Renal cortex interstitium (tissue), 15 donors: ENCODE measurements at places on chromosomes 12 and 14.

DNA sequence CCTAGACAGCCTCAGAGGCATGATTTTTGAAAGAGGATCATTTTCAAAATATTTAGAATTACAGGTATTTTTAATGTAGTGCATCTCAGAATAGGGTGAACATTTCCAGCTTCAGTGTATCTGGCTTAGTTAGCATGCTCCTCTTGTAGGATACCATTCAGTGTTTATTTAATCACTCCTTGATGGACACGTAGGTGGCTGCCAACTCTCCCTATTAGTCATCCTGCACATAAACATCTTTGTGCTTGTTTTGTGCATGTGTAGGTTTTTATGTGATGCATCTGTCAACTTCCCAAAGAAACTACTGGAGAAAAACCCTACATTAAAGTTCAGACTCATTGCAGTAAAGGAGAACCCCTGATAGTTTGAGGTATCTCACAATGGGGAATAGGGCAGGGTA is 52.5 kb upstream of the RBM19 start:
- DNase-seq = no peak

- DNase-seq = no peak
These were observed 430.5 kb downstream of the DPF3 start for GRCh38 chr14:72463291-72463866.

GRCh38 chr12:52278575-52279421 is 4.4 kb downstream of the KRT86 start:
- peak; percentile 60 for DNase-seq

DNA sequence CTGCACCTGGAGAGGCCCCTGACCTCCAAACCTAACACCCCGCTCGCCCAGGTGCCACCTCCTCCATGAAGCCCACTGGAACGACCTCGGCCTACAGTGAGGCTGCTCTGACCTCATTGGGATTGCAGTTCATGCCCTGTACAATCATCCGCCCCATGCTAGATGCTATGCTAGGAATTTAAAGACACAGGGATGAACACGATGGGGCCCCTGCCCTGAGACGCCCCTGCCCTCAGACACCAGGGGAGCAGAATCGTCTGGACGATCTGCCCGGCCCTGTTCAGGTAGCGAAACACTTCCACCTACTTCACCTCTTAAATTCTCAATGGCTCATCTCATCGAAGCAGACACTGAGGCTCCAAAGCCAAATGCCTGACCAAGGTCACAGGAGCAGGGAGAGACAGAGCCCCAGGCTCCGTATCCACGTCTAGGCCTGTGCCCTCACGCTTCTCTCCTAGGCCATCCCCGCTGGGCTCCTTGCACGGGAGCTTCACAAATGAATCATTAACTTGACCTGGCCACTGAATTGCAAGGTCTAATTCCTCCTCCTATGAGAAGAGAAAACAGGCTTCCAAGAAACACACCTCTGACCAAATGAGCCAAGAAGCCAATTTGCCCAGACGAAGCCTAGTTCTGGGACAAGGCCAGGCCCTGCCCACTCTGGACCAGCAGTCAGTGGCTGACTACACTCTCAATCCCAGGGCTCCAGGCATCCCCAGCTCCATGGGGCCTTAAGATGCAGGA is 35.2 kb downstream of the SCARB1 start:
- DNase-seq = peak; percentile 70

- DNase-seq = no peak
These were observed 35.8 kb downstream of the ETV6 start for GRCh38 chr12:11685316-11685715.

- DNase-seq = no peak
These were observed 1.5 kb downstream of the FRMD6 start for GRCh38 chr14:51653079-51653774.

DNA sequence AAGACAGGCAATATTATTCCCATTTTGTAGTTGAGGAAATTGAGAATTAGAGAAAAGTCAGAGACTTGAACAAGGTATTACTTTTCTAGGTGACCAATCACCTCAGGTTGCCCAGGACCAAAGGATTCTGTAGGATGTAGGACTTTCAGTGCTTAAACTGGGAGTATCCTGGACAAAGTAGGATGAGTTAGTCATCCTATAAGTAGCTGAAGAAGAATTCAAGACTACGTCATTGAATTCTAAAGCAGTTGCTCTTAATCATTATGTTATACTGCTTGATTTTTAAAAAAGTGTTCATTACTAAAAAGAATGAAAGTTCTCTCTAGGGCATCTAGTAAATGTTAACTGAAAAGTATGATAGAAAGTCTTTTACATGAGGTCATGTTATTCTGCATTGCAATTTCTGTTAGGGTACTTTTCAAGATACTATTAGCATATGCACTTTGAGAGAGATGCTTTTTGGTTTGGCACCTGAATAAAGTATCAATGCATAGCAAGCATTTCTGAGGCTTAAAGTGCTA is 101.7 kb downstream of the RTN1 start:
- DNase-seq = no peak

DNA sequence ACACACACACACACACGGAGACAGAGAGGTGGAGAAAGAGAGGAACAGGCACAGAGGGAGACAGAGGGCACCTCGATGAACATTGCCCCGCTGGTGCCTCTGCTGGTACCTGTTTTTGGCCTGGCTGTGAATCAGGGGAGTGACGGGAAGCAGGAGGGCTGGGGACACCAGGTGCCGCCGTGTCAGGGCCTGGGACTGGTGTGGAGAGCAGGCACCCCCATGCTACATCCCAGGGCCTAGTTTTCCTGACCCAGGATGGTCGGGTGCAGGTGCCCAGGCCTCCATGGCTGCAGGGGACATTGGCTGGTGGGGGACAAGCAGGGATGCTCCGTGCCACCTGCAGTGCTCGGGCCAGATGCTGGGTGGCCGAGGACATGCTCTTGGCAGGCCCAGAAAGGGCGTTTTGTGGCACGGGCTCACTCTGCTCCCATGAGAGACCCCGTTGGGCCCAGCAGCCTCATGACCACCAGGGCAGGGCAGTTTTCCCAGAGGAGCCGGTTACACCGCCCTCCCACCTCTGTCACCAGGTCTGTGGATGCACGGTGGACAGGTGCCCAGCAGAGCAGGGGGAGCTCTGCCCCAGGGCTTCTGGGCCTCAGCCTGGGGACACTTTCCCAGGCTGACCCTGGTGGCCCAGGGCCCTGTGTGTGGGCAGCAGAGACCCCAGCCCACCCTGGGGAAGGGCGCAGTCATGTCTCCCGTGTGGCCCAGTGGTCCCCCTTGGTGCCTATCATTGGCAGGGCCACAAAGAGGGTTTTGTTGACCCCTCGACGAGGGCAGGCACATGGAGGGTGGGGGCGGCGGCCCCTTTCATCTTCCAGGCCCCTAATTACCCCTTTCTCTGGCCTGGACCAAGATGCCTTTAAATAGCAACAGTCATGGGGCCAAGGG is 207.5 kb upstream of the RTL1 start:
- no peak for DNase-seq

DNA sequence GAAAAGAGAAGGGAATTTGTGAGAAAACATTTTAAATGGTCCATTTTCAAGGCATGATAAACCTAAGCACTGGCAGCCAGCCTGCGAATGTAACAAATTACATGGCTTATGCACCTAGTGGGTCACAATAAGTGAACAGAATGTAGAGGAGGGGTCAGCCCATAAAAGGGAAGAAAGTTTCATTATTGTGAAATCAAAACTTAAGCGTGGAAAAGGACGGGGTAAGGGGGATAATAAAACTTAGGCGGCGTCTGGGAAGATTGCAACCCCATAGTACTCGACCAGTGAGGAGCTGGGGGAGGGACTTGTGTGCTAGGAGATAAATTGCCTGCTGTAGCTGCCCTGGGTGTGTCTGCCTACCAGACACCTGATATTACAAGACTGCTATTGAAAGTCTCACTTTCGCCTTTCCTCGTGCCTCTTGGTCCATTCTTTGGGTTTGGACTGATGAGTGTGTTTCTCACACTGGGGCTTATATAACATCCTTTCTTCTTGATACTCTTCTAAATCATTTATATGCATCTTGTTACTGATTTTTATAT is 40.6 kb downstream of the ZDHHC17 start:
- DNase-seq = no peak

GRCh38 chr12:7145671-7146070 is 15.5 kb downstream of the CLSTN3 start:
- no peak for DNase-seq

DNA sequence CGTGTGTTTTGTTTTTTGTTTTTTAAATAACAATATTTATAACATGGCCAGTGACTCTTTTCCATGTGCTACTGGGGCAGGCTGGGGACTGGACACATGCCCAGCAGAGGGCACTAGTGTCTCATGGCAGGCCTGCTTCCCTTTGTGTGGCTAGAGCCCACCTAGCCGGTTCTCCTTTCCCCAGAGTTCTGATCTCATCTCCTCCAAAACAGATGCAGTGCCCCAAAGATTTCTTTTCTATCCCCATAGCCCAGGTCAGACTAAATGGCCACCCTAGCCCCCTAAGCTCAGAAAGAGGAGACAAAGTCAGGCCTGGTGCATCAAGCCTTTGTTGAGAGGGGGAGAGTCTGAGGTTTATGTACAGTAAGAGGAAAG is 21.2 kb downstream of the PRPF40B start:
- DNase-seq = peak; percentile 70

GRCh38 chr12:71551529-71551928 is 111.9 kb downstream of the LGR5 start:
- peak; percentile 10 for DNase-seq

DNA sequence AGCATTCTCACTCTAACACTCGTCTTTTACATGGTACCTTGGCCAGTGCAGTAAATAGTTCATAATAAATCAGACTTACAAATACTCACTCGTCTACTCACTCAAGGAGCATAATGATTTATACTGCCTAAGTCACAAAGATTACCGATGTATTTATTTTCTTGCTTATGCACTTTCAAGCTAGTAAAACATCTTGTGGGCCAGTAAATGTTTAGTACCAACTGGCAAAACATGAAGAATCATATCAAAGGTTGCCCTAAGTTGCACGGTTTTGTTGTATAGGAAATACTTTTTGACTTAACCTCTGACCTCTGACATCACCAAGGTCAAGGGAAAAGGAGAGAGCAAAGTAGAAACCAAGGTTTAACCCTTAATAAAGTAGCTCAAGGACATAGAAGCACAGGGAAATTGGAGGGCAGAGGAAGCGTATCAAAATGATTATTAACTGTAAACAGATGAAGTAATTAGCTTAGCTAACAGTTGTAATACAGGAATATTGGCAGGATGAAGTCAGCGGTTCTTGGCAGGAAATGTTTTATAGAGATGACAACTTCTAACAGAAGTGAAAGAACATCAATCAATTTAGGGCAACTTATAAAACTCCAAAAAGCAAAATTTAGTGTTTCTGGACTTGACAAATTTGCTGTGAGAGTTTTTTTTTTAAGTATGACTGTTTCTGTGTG is 131.9 kb downstream of the HMGA2 start:
- DNase-seq = no peak

GRCh38 chr12:48966177-48966895 is 5.2 kb downstream of the WNT10B start:
- no peak for DNase-seq

DNA sequence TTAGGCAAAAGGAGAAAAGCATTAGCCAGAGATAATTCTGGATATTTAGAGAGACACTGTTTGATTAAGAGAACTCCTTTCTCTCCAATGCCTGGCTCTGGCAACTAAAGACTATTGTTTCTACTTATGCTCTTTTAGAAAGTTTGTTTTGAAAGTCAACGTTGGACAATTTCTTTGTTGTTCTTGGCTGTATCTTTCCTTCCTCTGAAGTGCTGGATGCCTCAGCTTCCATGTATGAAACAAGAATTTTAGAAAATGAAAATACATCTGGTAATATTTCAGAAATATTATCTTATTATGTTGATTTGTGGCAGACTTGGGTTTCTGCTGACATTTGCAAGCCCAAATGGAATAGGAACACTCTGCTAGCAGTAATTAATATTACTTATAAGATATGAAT is 382.6 kb downstream of the SNAPC1 start:
- DNase-seq = no peak

- no peak for DNase-seq
These were observed 84.4 kb upstream of the DDHD1 start for GRCh38 chr14:53237488-53237887.

- DNase-seq = no peak
These were observed 139.2 kb downstream of the PDZRN4 start for GRCh38 chr12:41327096-41327895.

DNA sequence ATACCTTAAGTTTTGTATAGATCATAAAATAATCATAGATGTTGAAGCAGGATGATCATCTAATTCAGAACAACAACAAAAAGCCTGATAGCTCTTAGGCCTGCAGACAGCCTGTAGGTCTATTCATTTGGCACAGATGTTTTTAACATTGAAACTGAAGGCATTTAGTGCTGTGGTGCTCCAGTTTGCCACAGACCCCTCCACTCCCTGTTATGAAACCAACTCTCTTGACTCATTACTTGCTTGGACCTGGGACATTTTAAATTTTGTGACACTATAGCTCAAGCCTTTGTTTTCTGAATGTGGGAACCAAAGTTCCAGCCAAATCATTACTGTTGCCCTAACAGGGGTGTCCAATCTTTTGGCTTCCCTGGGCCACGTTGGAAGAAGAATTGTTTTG is 9.1 kb downstream of the PRKCH start:
- no peak for DNase-seq

DNA sequence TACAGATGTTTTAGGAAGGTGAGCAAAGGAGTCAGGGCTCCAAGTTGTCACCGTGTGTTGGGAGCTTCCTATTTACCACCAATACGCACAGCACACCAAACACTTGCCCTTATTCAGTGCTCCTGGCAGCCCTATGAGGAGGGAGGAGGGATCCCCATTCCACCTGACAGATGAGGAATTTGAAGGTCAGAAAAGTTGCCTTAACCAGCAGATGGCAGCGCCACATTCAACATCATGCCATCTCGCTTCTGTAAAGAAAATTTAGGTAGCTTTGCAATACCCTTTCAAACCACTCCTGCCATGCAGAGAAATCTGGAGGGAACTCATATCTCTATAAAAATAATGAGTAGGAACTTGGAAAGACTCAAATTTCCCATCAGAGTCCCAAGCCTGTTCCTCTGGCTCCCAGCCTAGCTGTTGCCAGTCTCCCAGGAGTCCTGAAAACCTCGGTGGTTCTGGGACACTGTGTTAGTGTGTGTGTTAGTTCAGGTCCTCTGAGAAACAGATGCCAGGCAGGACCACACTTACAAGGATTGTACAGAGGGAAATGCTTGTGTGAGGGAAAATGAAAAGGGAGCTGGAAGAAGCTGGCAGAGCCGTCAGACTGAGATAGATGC is 410.5 kb downstream of the MED13L start:
- DNase-seq = no peak

- DNase-seq = no peak
These were observed 183.8 kb downstream of the SLC25A21 start for GRCh38 chr14:36988568-36988967.

GRCh38 chr14:104979758-104980610 is 1.8 kb upstream of the AHNAK2 start:
- no peak for DNase-seq

- no peak for DNase-seq
These were observed 847 bp downstream of the CCDC59 start for GRCh38 chr12:82357340-82357739.

GRCh38 chr12:124392271-124392666 is 97.4 kb downstream of the RFLNA start:
- no peak for DNase-seq
